ENCODE measurements at places on chromosomes 11 and 22.

- no peak for DNase-seq
Measured at GRCh38 chr11:41522899-41523672, 63.6 kb upstream of the LRRC4C start.

GRCh38 chr11:93024369-93024768 lies 54.9 kb downstream of the MTNR1B start:
- DNase-seq, result no peak

- DNase-seq, result no peak
Measured at GRCh38 chr11:9527481-9528135, 45.9 kb upstream of the WEE1 start.

DNA sequence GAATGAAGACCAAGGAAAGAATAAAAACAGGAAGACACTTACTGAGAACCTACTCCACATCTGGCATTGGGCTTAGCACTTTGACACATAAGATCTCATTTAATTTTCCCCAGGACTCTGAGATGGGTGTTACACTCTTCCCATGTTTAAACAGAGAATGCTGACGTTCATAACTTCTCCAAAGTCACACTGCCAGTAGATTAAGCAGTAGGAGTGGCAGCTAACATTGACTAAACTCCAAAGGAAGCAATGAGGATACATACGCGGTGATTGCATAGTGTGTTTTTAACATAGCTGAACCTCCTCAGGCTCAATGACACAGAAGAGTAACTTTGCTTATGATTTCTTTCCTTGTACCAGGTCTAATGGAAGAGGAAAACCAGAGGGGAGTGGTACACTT lies 14.5 kb upstream of the OR10V1 start:
- no peak for DNase-seq

GRCh38 chr11:64874308-64875240 lies 3.8 kb downstream of the EHD1 start:
- no peak for DNase-seq

GRCh38 chr11:9133956-9134355 lies 42.6 kb upstream of the SCUBE2 start:
- DNase-seq, result no peak

- no peak for DNase-seq
Measured at GRCh38 chr11:128298271-128298670, 289.1 kb downstream of the ETS1 start.

DNA sequence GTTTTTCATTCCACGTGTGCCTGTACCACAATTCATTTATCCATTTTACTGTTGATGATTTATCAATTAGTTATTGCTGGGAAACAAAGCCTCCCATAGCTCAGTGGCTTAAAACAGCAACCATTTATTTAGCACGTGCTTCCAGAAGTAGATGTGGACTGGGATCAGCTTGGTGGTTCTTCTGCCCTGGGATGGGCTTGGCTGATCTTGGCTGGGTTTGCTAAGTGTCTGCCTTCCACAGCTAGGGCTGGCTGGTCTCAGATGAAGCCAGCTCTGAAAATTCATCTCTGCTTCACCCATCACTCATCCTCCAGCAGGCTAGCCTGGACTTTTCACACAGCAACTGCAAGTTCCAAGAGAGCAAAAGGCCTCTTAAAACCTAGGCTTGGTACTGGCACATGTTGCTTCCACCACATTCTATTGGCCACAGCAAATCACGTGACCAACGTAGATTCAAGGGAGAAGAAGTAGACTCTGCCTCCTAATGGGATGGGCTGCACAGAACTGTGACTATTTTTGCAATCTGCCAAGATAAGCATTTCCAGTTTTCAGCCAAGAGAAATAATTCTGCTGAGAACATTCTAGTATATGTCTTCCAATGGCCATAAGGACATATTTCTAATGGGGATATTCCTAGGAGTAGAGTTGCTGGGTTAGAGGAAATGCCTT lies 124.9 kb downstream of the MN1 start:
- DNase-seq, result no peak

DNA sequence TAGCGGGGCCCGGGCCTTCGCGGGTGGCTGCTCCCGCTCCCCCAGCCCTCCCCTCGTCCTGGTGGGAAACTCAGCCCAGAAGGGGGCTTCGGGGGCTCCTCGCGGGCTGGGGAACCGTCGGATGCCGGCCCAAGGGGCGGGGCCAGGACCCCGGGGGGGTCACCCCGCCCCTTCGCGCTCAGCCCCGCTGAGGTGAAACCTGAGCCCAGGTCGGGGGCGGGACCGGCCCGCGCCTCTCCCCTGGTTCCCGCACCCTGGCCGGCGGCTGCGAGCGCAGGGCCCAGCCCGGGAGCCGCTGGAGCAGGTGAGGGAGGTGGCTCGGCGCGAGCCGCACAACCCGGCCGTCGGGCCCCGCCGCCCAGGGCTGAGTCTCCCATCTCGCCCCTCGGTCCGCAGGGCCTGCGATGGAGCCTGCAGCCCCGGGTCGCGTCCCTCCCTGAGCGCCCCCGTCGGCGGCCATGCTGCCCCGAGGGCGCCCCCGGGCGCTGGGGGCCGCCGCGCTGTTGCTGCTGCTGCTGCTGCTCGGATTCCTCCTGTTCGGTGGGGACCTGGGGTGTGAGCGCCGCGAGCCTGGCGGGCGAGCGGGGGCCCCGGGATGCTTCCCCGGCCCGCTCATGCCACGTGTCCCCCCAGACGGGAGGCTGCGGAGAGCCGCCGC lies at the start of gene LARGE2:
Gene LARGE2, plus strand, starts transcription at position 232 of the 658 bp plus-strand sequence. Its CDS starts 227 bp downstream, at position 459.
- DNase-seq, result peak; percentile 76

DNA sequence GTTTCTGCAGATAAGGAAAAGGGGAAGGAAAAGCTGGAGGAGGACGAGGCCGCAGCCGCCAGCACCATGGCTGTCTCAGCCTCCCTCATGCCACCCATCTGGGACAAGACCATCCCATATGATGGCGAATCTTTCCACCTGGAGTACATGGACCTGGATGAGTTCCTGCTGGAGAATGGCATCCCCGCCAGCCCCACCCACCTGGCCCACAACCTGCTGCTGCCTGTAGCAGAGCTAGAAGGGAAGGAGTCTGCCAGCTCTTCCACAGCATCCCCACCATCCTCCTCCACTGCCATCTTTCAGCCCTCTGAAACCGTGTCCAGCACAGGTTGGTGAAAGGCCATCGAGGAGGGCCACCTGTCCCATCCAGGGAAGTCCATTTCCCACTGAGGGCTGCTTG lies 5.6 kb downstream of the TEF start:
- DNase-seq, result no peak

- DNase-seq, result no peak
Measured at GRCh38 chr22:35299217-35299672, 449 bp upstream of the TOM1 start.

DNA sequence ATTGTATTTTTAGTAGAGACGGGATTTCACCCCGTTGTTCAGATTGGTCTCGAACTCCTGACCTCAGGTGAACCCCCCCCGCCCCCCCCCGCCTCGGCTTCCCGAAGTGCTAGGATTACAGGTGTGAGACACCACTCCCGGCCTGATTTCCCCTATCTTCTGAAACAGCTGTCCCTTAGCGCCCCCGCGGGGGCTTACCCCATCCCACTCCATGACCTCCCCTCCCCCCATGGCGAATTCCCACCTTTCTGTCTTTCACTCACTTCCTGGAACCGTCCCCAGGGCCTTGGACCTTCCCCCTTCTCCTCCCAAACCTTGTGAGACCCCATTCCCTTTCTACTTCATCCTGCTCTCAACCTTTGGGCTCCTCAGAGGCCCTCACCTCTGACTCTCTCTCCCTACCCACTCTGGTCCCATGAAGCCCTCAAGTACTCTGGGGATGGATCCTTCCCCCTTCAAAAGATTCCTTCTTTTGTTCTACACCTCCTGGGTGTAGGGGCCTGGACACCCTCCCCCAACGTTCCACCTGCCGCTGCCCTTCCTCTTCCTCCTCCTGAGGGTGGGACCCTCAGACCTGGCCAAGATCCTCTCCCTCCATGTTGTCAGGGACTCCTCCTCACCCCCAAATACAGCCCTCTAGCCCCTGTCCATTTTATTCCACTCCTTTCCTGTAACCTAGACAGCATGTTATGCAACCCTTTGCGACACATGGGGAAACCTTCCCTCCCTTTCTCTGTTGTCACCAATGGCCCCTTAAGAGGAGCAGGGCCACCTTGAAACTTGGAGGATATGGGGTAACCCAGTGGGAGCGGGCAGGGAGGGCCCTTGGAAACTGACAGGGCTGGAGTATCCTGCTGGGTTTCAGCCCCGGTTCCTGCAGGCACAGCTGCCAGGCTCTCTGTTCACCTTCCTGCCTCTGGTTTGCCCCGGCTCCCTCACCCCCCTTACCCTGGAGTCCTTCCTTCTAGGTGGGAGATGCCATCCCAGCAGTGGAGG lies 1.1 kb downstream of the PRDX5 start:
- peak; percentile 49 for DNase-seq

- DNase-seq, result no peak
Measured at GRCh38 chr11:132298357-132298756, 927.9 kb downstream of the NTM start.

DNA sequence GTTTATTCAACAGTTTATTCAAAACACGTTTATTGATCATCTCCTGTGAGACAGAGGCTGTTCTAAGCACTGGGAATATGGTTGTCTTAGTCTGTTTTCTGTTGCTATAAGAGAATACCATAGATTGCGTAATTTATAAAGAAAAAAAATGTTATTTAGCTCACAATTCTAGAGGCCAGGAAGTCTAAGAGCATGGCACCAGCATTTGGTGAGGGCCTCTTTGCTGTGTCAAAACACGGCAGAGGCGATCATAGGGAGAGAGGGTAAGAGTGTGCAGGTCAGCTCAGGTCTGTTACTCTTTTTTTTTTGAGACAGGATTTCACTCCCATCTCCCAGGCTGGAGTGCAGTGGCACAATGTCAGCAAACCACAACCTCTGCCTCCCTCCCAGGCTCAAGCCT lies 5.2 kb upstream of the IL17RA start:
- DNase-seq, result no peak

GRCh38 chr11:45031912-45032519 lies 81.3 kb upstream of the TP53I11 start:
- no peak for DNase-seq

GRCh38 chr11:117074119-117074518 lies 24.1 kb downstream of the SIK3 start:
- no peak for DNase-seq

GRCh38 chr11:39120890-39121289 lies 2338.6 kb downstream of the LRRC4C start:
- DNase-seq, result no peak

DNA sequence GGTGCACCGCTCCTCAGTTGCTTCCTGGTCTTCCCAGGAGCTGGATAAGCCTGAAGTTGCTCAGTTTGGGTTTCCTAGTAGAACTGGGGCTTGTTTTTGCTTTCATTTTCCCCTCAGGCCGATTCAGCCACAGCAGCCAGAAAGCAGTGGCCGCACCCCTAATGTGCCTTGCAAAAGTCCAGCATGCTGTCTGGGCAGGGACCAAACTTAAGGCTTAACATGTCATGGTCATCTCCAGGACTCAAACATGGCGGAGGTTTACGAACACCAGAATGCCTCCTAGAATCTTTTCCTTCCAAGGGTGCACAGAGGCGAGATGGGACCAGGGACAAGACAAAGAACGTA lies 2.5 kb downstream of the GNG3 start:
- DNase-seq, result no peak

GRCh38 chr11:10591741-10592140 lies 23.3 kb upstream of the LYVE1 start:
- DNase-seq, result no peak

GRCh38 chr11:289398-289711 lies 429 bp downstream of the PGGHG start:
- peak; percentile 11 for DNase-seq

DNA sequence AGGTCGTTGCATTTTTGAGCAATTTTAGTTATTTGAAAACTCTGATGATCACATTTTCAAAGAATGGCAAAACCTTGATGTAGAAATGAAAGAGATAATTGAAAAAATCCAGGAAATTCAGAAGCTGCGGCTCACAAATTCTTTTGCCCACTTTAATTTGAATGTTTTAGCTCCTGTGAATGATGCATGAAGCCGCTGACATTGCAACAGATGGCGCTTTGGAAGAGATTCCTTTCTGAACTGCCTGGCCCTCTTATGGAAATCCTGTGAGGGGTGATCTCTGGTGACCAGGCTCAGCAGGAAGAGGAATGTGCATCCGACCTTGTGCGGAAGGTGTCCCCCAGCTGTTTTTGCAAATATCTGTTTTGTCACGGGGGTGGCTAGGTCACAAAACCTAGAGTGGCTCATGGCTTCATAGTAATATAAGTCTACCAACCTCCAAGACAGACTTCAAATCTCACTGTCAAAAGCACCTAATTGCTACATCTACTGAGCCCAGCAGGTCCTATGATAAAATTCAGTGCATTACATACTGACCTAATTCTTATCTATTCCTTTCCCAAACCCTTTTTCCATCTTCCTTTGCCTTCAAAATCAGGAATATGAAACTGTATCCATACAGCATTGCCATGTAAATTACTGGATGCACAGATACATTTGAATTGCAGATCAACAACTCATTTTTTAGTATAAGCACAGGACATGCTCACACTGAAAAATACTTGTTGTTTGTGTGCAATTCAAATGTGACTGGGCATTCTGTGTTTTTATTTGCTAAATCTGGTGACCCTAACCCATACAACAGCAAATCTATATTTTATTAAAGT lies 412.7 kb downstream of the ETS1 start:
- peak; percentile 54 for DNase-seq

DNA sequence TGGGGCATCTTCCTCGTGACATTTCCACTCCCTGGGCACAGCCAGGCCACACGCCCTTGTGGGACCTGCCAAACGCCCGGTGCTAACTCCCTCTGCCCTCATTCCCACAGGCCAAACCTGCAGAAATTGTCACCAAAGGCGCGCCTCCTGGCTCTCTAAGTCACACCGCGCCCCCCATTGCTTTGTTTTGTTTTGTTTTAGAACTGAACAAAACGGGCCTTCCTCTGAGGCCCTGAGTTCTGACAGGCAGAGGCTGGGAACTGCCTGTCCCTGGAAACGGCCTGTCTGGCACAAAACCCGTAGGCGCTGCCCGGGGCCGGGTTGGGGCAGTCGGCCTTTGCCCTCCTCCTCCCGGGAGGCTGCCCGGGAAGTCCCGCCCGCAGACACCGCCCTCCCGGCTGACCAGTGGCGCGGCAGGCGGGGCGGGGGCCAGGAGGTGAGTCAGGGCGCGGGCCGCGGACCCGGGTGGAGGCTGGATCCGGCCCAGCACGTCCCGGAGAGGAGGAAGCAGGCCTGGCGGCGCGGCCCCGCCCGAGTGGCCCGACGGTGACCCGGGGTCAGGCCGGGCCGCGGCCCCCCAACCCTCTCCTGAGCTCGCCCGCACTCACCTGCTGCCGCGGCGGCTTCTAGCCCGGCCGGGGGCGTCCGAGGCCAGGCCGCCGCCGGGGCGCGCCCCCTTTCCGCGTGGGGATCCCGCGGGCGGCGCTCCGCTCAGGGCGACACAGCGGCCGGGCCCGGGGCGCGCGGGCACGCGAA lies 465 bp downstream of the SUN2 start:
- peak; percentile 68 for DNase-seq

Measured in WERI-Rb-1 (cell line).